ENCODE measurements at places on chromosomes 7 and 10.

DNA sequence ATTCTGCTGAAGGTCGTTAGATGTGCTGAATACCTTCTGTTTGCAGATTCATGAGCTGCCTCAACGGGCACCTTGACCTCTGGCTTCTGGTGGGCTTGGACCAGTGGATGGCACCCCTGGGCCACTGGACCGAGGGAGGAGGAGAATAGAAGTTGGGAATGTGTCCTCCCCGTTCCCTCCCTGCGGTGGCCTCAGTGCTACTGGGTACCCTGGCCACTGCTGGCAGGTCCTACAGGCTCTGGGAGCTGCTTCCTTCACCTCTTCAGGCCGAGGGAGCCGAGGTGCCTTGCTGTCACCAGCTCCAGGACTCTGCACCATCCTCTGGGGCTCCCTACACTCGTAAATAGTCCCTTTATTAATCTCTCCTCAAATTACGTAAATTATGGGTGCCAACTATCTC is 32.2 kb upstream of the GALNTL5 start:
- no peak for DNase-seq

DNA sequence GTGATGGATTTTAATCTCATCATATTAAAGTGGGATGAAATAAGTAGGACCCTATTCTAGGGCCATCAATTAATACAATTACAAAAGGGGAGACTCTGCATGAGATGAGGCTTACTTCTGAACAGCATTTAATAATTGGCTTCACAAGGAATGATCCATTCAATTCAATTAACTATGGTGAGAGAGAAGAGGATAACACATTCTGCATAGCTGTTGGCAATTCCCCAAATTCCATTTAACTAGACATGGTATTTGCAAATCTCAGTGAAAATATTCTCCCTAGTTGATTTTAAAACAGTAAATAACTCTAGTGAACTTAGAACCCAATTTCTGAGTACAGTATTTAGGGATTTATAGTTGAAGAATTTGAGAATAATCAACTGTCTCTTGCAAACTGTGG is 145.3 kb downstream of the NOC3L start:
- no peak for DNase-seq

DNA sequence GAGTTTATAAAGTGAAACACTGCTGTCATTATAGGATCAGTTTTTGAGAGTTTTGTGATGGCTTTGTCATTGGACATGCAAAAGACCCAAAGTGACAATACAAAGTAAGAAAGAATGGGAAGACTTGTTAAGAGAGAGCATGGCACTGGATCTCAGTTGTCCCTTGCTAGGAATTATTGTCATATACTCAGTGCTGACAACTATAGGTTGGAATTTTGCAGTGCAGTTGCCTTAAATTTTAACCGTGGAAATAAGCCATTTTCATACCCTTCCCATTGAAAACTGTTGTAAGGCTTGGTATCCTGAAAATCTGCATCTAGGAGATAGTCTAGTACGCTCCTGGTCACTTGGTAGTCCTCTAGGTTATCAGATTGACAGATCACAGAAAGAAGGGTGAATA is 1156.7 kb downstream of the GATA3 start:
- no peak for DNase-seq

GRCh38 chr10:132397036-132397541 is at the start of gene PWWP2B:
Gene PWWP2B, plus strand, starts transcription at chr10:132397200. Its CDS starts 27 bp downstream, at chr10:132397227.
- no peak for DNase-seq

DNA sequence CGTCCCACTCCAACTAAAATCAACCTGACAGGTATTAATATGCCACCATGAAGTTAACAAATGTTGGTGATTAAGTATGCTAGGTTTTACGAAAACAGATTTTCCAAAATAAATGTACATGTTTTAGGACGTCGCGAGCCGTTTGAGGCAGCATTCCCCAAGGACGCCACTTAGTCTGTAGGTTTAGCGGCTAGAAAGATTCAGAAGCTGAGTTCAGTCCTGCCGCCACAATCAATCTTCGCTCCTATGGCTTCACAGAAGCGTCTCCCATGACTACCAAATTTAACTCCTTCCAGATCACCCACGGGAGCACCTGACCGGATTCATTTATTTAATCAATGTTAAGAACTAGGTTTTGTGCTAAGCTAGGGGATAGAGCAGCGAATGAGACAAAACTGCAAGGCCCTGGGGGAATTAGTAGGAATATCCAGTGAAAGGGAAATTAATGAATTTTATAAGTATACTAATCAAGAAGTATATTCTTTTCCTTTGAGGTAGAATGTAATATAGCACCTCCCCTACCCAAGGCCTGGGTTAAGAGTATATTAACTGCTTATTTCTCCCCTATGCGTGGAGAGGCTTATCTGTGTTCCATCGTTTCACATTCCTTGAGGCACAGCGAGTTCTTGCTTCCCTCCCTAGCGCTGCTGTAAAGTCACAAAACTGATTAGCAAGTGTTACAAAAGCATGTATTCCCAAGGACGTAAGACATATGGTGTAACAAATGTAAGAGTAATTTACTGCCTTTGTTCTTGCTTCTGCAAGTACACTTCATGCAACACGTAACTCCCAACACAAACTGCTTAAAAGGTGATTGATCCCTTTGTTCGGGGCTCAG is 994 bp upstream of the CYP51A1 start:
- peak; percentile 20 for DNase-seq

DNA sequence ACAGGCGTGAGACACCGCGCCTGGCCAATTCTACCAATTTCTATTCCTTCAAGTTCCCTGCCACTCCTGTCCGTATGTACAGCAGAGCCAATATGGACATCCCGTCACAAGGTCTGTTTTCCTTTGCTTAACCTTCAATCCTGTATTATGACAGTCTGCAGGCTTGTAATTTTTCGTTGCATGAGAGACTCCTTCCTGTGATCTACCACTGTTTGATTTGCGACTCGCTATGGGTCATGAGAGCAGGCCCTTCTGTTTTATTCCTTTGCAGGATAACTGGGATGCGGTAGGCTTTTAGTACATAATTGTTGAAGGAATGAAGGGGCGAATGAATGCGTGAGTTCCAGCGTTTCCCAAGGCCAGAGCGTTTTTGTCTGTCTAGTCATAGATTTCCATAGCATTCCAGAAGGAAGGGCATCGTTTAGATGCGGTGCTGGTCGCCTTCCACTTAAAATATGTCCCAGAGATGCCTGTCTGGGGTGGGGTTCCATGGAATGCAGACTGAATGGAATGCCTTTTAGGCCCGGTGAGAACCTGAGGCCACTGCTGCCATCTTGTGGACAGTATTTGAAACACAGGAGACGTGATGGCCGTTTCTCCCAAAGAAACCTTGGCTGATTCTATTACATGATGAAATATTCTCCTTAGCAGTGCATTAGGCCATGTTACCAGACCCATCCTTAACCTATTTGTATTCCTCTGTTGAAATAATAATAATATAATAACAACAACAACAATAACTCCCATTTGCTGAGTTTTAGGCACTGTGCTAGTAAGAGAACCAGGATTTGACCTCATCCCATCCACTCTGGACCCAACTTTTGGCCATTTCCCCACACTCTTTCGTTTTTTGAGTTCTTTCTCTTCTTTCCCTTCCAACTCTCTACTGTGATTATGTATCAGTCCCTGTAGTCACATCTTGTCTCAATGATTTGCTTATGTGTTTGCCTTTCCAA is 193.2 kb downstream of the MYOF start:
- peak; percentile 74 for DNase-seq

- no peak for DNase-seq
Observed at GRCh38 chr7:105849122-105849855, 27.1 kb downstream of the ATXN7L1 start.

DNA sequence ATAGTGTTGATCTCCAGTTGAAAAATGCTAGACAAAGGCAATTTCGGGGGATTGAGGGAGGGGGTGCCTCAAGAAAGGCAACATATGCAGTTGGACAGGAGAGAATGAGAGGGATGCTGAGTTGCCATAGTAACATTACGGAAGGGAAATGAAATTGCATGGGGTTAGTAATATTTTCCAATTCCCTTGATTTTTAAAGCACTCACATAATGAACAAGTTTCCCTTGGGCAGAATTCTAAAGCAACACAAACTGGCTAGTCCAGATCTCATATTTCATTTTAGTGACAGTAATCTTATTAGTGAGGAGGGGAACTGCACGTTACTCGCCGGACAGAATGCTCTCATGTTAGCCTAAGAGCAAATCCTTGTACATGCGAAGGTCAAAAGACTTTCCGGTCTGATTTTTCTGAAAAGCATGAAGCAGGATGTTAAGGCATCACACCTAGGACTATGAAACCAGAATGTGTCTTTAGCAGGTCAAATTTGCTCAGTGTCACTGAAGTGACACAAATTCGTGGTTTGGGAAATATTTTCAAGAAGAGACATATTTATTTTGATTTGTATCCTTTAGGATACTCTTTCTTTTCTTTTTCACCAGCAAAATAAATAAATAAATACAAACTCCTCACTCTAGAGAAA is 165.5 kb downstream of the ANK3 start:
- no peak for DNase-seq

DNA sequence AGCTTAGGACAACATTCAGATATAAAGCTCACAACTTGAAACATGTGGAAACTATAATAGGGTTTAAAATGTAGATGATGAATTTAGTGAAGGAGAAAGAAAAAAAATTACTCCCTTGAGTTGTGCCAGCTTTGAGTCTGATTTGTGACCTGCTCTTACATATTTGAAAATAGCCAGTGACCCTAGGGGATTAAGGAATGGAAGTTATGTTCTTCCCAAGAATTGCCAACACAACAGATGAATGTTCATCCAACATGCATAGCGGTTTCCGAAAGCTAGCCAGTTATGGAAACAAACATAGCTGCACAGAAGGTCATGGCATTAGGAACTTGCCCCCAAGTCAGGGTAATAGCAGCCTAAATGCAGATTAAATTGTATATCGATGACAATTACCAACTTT is 10.8 kb downstream of the TMEM196 start:
- DNase-seq, result no peak

GRCh38 chr10:69757553-69758309 is 44.0 kb upstream of the COL13A1 start:
- no peak for DNase-seq

DNA sequence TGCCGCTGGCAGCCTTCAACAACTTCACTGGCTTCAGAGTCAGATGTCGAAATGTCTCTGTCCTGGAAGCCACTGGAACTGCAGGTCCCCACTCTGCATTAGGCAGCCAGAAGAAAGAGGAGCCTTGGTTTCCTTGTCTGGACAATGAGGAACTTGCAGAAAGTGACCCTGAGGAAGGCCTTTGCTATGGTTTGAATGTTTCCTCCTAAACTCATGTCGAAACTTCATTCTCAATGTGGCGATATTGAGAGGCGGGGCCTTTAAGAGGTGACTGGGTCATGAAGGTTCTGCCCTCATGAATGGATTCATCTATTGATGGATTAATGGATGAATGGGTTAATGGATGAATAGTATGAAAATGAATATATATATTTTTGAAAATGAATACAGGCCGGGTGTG is 61.6 kb upstream of the GPR26 start:
- DNase-seq, result no peak

GRCh38 chr7:137454246-137454724 is 110.8 kb upstream of the PTN start:
- peak; percentile 28 for DNase-seq

- no peak for DNase-seq
Observed at GRCh38 chr7:75980430-75981202, 13.8 kb downstream of the TMEM120A start.

GRCh38 chr7:80722616-80723195 is 84.3 kb downstream of the CD36 start:
- DNase-seq, result no peak

- DNase-seq, result peak; percentile 36
Observed at GRCh38 chr10:50636618-50637579, 13.1 kb upstream of the SGMS1 start.

DNA sequence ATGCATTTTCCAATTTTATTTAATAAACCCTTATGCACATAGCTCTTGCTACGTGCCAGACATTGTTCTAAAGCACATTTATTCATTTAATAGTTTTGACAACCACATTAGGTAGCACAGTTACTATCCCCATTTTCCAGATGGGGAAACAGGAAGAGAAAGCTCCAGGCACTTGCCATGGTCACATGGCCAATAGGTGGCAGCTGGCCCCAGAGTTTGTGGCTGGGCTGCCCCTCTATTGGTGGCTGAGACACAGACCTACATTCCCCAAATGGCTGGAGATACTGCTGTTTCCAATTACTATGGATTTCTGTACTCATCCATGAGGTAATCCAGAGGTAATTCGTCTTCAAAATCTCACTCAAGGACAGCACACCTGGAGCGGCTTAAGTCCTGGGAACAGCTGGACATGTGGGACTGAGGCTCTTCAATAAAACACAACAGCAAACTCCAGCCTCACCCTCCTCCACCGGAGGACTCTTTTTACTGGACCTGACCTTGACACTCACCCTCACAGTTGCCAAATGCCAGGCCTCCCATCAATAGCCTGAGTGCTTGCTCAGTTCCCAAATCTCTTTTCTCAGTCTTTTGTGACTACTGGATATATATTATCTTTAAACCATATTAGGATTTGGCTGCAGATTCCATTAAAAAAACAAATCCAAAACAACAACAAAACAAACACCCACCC is 106.1 kb downstream of the CLEC2L start:
- DNase-seq, result no peak

GRCh38 chr10:21318540-21319167 is 206.8 kb downstream of the SKIDA1 start:
- DNase-seq, result no peak

DNA sequence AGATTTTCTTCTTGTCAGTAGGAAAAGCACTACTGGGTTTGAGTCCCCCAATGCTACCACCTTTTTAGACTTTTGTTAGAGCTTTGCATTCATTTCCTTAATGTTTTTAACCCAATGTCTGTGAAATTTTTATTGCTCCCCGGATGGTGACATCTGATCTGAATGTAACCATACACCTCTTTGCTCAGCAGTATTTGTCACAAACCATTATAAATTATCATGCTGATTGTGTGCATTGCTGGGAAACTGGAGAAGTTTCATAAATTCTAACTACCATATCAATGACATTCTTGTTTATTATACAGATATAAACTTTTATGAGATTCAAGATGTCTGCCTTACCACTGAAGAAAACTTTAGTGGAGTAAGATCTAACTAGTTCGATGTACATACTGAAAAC is 8.5 kb downstream of the NRP1 start:
- no peak for DNase-seq

DNA sequence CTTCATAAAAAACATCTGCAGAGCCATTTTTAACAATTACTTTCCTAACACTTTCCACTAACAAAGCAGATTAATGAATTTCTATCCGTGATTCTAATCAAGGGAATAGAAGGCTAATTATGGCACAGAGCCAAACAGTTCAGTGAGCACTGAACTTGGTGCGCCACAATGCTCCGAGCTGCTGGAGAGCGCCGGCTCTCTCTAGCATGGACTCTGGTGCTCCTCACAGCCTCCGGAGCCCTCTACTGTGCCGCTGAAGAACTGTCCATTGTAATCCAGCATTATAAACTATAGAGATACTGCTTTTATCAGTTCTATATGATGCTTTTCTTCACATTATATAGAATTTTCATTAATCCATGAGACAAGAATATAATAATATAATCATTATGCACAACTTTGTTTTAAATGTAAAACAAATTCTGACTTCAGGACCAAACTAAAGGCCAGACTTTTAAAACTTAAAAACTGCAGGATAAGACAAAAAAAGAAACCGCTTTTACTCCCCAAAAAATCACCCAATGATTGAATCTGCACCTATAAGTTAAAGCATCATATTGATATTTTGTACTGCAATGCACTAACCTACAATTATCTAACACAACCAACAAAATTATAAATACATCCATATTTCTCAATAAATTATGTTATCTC is 123.6 kb downstream of the RNF32 start:
- no peak for DNase-seq

- DNase-seq, result peak; percentile 59
Observed at GRCh38 chr10:80144067-80144695, 11.7 kb downstream of the PLAC9 start.

Measured in GM10248 (cell line).